ENCODE measurements at places on chromosomes 5 and 9. TPM values are rescaled to one million over a fixed set of nuclear protein-coding genes. Genes with fewer than 3 reads are reported as not detected.

GRCh38 chr9:136241542-136241941 lies 4.1 kb downstream of the QSOX2 start:
- no peak overlapping the region for H3K4me3 ChIP-seq
- H3K4me1 ChIP-seq: peaks cover 34% of the 10 kb centered on the region
- no peak overlapping the region for H3K27ac ChIP-seq
- H3K27me3 ChIP-seq: no peaks in the 10 kb centered on the region
- DNase-seq: no peak

- DNase-seq: no peak
- H3K36me3 ChIP-seq: peaks cover 10% of the 10 kb centered on the region
Measured at GRCh38 chr5:132132138-132132537, 58.5 kb downstream of the CSF2 start.

DNA sequence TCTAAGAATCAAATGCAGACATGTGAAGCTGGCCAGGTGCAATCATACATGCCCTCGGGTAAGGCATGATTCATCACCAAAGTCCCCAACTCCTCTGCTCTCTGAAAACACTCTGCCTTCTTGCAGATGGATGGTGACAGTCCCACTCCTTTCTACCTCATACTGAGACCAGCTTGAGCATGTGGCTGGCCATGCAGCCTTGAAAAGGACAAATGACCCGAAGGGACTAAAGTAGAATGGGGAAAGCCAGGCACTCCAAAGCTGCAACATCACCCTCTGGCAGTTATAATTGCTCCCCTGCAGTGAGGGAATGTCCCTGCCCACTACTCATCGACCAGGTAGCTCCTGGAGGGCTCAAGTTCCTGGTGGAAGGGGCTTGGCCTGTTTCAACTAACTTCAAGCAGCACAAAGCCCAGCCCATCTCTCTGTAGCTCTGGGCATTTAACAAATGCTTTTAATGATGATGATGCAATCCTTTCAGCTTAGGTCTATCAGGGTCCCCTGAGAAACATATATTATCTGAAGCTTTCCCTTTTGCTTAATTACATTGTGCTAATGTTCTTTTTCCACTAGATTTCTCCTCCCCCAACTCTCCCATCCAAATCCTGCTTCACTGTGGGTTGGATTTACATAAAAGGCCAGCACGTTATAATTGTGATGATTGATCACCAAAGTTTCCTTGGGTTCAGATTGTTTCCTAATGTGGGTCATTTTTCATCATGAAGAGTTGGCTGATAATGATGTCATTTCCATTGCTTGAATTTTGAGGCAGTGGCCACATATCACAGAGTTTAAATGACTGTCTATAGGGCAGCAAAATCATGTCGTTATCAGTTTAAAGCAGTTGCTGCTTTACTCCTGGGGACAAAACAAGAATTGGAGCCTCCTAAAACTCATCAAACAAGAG lies 436.5 kb upstream of the SLC30A5 start:
- no peak overlapping the region for H3K4me3 ChIP-seq
- H3K4me1 ChIP-seq: no peaks in the 10 kb centered on the region
- DNase-seq: no peak
- H3K36me3 ChIP-seq: no peaks in the 10 kb centered on the region

- H3K4me1 ChIP-seq: no peaks in the 10 kb centered on the region
- DNase-seq: no peak
- H3K36me3 ChIP-seq: no peaks in the 10 kb centered on the region
- no peaks in the 10 kb centered on the region for H3K27me3 ChIP-seq
- H3K4me3 ChIP-seq: no peak overlapping the region
Measured at GRCh38 chr9:38761339-38761738, 41.4 kb upstream of the FAM240B start.

GRCh38 chr5:58122848-58123392 lies 337.0 kb downstream of the PLK2 start:
- DNase-seq: no peak
- H3K4me1 ChIP-seq: no peaks in the 10 kb centered on the region
- H3K4me3 ChIP-seq: no peak overlapping the region
- H3K36me3 ChIP-seq: no peaks in the 10 kb centered on the region
- no peak overlapping the region for H3K27ac ChIP-seq

GRCh38 chr5:56327809-56328208 lies 94.7 kb upstream of the ANKRD55 start:
- peaks cover 9% of the 10 kb centered on the region for H3K36me3 ChIP-seq
- peak overlapping the region; percentile 93 for H3K27ac ChIP-seq
- peak overlapping the region; percentile 64 for H3K4me3 ChIP-seq
- H3K27me3 ChIP-seq: no peaks in the 10 kb centered on the region
- DNase-seq: peak; percentile 80

DNA sequence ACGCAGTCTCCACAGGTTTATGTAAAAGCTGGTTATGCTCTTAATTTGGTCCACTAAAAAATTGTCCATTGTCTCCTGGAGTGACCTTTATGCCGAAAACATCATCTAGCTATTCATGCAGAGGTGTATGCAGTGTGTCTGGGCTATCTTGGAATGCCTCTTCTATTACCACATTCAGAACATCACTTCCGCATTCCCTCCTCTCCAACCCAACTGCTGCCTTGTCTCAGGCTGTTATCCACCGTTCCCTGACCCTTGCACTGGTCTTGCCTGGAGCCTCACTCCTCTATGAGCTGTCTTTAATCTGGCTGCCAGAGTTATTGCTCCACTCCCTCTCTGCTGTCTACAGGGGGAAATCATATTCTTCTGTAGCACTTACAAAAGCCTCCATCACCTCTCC lies 214.1 kb upstream of the ANKRD55 start:
- no peaks in the 10 kb centered on the region for H3K36me3 ChIP-seq
- H3K4me1 ChIP-seq: no peaks in the 10 kb centered on the region
- no peak overlapping the region for H3K4me3 ChIP-seq
- H3K27me3 ChIP-seq: peaks cover 2% of the 10 kb centered on the region
- no peak overlapping the region for H3K27ac ChIP-seq
- no peak for DNase-seq

DNA sequence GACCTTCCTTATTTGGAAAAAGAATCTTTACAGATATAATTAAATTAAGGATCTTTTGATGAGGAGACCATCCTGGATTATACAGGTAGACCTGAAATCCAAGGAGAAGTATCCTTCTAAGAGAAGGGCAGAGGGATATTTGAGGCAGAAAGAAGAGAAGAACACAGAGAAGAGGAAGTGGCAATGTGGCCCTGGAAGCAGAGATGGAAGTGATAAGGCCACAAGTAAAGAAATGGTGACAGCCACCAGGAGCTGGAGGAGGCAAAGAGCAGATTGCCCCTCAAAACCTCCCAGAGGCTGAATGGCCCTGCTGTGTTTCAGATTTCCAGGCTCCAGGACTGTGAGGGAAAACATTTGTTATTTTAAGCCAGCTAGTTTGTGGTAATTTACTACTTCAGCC lies 93.0 kb upstream of the ANKRD55 start:
- H3K4me1 ChIP-seq: peaks cover 70% of the 10 kb centered on the region
- H3K27me3 ChIP-seq: no peaks in the 10 kb centered on the region
- H3K36me3 ChIP-seq: peaks cover 2% of the 10 kb centered on the region
- H3K27ac ChIP-seq: peak overlapping the region; percentile 60

- H3K27me3 ChIP-seq: no peaks in the 10 kb centered on the region
- no peak overlapping the region for H3K4me3 ChIP-seq
- peaks cover 2% of the 10 kb centered on the region for H3K4me1 ChIP-seq
- DNase-seq: no peak
- no peaks in the 10 kb centered on the region for H3K36me3 ChIP-seq
- no peak overlapping the region for H3K27ac ChIP-seq
Measured at GRCh38 chr5:167952278-167952995, 339.0 kb upstream of the WWC1 start.

- H3K4me1 ChIP-seq: peaks cover 64% of the 10 kb centered on the region
- H3K4me3 ChIP-seq: peak within 1 kb of the TSS; percentile 98
- H3K27me3 ChIP-seq: no peaks in the 10 kb centered on the region
- peak within 1 kb of the TSS; percentile 87 for H3K27ac ChIP-seq
- DNase-seq: peak; percentile 77
Measured at GRCh38 chr5:150778517-150779396, at the start of gene SMIM3. SMIM3 (plus strand) TSS chr5:150778757; CDS start chr5:150795441, 16,684 bp downstream.

GRCh38 chr5:84724683-84725082 lies 340.0 kb upstream of the EDIL3 start:
- H3K4me3 ChIP-seq: no peak overlapping the region
- no peak overlapping the region for H3K27ac ChIP-seq
- no peak for DNase-seq
- no peaks in the 10 kb centered on the region for H3K36me3 ChIP-seq
- no peaks in the 10 kb centered on the region for H3K27me3 ChIP-seq
- no peaks in the 10 kb centered on the region for H3K4me1 ChIP-seq

GRCh38 chr9:131807144-131807983 lies 67.5 kb upstream of the RAPGEF1 start:
- no peak for DNase-seq
- no peaks in the 10 kb centered on the region for H3K4me1 ChIP-seq
- H3K36me3 ChIP-seq: no peaks in the 10 kb centered on the region

- H3K36me3 ChIP-seq: peaks cover 61% of the 10 kb centered on the region
- H3K4me1 ChIP-seq: peaks cover 24% of the 10 kb centered on the region
- H3K4me3 ChIP-seq: no peak overlapping the region
Measured at GRCh38 chr5:50766462-50766861, 100.0 kb downstream of the PARP8 start.

GRCh38 chr5:131242728-131243255 lies 21.1 kb upstream of the CDC42SE2 start:
- H3K27ac ChIP-seq: no peak overlapping the region
- H3K4me1 ChIP-seq: peaks cover 2% of the 10 kb centered on the region
- peaks cover 19% of the 10 kb centered on the region for H3K36me3 ChIP-seq

- H3K4me1 ChIP-seq: peaks cover 34% of the 10 kb centered on the region
- H3K27me3 ChIP-seq: no peaks in the 10 kb centered on the region
Measured at GRCh38 chr9:89370593-89370992, 52.3 kb downstream of the SECISBP2 start.

DNA sequence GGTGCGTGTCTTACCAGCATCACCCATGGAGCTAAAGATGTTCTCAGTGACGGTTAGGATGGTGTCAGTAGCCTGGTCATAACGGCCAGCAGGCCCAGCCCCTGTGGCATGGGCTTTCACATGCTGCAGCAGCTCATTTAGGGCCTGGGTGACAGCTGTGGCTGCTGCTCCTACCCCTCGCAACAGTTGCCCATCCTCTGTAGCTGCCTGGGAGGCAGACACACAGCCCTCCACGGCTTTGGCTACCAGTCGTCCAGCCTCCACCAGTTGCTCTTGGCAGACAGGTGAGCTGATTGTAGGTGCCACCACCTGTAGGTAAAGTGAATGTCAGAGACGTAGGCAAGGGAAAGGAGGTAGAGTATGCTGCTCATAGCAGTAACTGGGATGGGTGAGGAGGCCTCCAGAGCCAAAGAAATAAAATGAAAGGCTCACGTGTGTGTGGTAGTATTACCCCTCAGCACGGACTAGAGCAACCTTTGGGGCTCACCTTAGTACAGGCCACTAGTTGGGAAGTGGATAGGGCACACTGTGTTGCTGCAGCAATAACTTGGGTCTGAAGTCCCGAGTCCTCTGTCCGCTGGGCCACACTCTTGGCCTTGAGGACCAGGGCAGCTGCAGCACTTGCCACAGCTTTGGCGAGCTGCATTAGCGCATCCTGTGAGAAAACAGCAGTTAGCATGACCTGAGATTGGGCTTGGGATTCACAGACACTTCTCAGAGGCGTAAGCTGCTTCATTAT lies 14.7 kb downstream of the TLN1 start:
- H3K4me1 ChIP-seq: no peaks in the 10 kb centered on the region
- DNase-seq: no peak
- no peak overlapping the region for H3K27ac ChIP-seq
- peaks cover 79% of the 10 kb centered on the region for H3K36me3 ChIP-seq

DNA sequence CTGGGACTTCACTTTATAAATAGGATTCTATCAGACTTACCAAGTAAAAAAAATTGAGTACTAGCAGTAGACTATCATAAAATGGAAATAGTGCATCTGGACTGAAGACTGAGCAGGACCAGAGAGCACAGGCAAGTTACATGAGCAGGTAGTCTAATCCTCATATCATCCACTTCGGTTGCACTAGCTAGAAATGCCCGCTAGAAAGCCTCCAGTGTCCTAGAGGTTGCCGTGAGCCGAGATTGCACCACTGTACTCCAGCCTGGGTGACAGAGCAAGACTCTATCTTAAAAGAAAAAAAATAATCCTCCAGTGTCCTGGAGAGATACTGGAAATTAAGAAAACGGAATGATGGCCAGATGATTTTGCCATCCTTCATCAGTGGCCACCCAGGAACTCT lies 20.0 kb downstream of the C5orf47 start:
- H3K4me3 ChIP-seq: no peak overlapping the region
- H3K4me1 ChIP-seq: no peaks in the 10 kb centered on the region
- H3K36me3 ChIP-seq: no peaks in the 10 kb centered on the region
- H3K27me3 ChIP-seq: peaks cover 14% of the 10 kb centered on the region

- H3K36me3 ChIP-seq: no peaks in the 10 kb centered on the region
- H3K4me3 ChIP-seq: no peak overlapping the region
- no peak for DNase-seq
Measured at GRCh38 chr5:172497591-172498255, 43.4 kb upstream of the SH3PXD2B start.

GRCh38 chr9:77903666-77904285 lies 127.8 kb downstream of the GNAQ start:
- DNase-seq: no peak
- peaks cover 29% of the 10 kb centered on the region for H3K36me3 ChIP-seq
- no peak overlapping the region for H3K4me3 ChIP-seq
- no peak overlapping the region for H3K27ac ChIP-seq

The SLCO6A1 gene
- not detected for total RNA-seq

The ATP10B gene
- total RNA-seq: not detected

The PCDHAC1 gene
- total RNA-seq: not detected

The S1PR3 gene
- total RNA-seq: 0.15 TPM

The IL13 gene
- total RNA-seq: 2.8 TPM

The SLC22A4 gene
- not detected for total RNA-seq
